ENCODE measurements at places on chromosomes 7 and 10.

GRCh38 chr7:65746398-65746669, 126.5 kb upstream of the VKORC1L1 start:
- DNase-seq, result no peak

DNA sequence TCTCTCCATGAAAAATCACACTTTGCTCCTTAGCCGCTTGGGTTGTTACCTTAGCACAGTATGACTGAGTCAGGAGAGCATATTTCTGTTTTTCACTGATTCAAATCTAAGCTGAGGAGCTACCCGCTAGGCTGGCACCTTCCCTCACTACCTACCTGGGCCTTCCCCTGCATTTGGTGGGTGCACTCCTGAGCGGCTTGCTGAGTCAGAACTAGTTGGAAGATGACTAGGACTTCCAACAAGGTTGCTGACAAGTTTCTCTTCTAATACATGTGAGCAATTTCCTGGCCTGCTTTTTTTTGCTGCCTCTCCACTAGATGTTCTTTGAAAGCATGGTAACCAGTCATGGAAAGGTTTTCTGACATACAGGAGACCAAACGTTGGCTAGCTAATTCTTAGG, 43.8 kb upstream of the SEC61G start:
- no peak for DNase-seq

DNA sequence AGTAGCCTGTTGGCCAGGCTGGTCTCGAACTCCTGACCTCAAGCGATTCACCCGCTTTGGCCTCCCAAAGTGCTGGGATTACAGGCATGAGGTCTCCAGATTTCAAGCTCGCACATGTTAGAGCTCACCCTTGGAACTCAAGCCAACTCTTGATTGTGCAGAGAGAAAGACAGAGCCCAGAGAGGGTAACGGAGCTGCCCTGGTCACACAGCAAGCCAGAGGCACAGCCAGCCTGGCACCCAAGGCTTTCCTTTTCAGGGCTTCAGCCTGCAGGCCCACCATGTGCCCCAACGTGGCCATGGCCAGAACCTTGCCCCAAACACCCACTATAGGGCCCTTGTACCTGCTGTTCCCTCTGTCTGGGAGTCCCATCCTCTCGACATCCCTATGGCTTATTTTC, 49.1 kb upstream of the CUX1 start:
- DNase-seq, result no peak

GRCh38 chr7:24861336-24861735, 104.1 kb upstream of the GSDME start:
- no peak for DNase-seq

DNA sequence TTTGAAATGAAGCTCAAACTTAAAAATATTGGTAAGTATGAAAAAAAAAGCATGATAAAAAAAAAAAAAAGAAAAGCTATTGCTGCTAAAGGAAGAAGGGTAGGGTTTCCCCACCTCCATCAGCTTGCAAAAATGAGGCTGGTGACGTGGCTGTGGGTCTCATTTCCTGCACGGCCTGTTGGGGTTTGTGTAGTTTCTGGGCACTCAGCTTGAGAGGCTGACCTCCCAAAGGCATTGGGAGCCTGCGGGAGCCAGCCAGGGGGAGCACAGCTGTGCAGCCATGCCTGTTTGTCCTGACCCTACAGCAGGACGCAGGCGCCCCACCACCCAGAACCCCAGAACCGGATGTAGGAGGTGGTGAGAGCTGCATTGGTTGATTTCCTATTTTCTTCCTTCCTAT, 48.8 kb upstream of the CARD11 start:
- peak; percentile 60 for DNase-seq

- no peak for DNase-seq
Measured at GRCh38 chr7:11212816-11213215, 239.1 kb downstream of the PHF14 start.

GRCh38 chr7:18086165-18087025, 58.7 kb upstream of the PRPS1L1 start:
- DNase-seq, result no peak

- DNase-seq, result no peak
Measured at GRCh38 chr10:58209669-58210068, 58.0 kb downstream of the IPMK start.

DNA sequence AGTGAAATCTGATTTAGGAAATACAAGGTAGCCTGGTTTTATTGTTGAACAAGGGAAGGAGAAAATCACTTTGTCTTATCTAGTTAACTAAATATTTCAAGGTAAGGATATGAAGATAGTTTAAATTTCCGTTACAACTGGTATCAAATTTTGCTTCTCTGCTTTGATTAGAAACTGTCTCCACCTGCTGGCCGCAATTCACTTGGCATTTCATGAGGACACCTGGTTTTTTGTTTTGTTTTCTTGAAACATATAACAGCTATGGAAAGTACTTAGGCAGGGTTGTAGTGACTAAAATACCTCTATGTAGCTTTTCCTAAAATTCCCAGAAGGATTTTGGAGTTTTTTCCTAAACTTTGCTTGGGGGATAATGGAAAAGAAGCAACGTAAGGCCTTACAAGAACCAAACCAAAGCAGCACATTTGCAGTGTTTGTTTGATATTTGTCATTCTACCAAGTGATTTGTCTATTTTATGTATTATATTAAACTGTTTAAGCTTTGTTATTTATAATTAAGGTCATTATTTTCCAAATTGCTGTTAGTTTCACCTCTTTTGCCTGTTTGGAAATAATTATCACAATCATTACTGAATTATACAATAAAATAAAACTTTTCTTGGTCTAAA, 73.6 kb downstream of the AHCYL2 start:
- DNase-seq, result peak; percentile 49

DNA sequence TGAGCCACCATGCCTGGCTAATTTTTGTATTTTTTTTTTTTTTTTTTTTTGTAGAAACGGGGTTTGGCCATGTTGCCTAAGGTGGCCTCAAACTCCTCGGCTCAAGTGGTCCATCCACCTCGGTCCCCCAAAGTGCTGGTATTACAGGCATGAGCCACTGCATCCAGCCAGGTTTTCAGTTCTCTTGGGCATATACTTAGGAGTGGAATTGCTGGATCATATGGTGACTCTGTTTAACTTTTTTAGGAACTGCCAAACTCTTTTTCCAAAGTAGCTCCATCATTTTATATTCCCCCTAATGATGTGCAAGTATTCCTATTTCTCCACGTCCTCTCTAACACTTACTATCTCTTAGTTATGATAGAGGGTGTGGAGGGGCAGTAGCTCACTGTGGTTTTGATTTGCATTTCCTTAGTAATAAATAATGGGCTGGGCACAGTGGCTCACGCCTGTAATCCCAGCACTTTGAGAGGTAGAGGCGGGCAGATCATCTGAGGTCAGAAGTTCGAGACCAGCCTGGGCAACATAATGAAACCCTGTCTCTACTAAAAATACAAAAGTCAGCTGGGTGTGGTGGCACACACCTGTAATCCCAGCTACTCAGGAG, 41.6 kb downstream of the SUFU start:
- DNase-seq, result no peak

GRCh38 chr10:74439213-74439612, 288.2 kb downstream of the ADK start:
- no peak for DNase-seq

- DNase-seq, result no peak
Measured at GRCh38 chr10:14605231-14605925, 169.3 kb downstream of the FAM107B start.

DNA sequence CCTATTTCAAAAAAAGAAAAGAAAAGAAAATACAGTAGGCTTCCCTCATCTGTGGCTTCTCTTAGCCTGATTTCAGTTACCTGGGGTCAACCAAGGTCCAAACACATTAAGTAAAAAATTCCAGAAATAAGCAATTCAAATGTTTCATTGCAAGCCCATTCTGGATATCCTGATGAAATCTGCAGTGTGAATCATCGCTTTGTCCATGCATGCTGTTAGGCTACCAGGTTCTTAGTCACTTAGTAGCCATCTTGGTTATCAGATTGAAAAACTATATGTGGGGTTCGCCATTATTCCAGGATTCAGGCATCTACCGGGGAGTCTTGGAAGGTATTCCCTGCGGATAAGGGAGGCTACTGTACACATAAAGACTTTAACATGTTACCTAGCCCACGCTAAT, 991 bp upstream of the FAM204A start:
- no peak for DNase-seq

DNA sequence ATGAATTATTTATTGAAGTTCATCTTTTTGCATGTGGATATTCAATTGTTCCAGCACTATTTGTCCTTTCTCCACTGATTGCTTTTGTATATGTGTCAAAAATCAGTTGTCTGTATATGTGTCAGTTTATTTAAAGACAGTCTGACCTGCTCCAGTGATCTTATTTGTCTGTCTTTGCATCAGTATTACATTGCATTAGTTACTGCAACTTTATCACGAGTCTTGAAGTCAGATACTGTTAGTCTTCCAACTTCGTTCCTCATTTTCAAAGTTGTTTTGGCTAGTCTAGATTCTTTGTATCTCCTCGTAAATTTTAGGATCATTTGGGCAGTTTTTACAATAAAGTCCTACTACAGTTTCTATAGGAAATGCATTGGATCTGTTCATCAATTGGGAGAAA, 166.4 kb downstream of the CELF2 start:
- DNase-seq, result no peak

DNA sequence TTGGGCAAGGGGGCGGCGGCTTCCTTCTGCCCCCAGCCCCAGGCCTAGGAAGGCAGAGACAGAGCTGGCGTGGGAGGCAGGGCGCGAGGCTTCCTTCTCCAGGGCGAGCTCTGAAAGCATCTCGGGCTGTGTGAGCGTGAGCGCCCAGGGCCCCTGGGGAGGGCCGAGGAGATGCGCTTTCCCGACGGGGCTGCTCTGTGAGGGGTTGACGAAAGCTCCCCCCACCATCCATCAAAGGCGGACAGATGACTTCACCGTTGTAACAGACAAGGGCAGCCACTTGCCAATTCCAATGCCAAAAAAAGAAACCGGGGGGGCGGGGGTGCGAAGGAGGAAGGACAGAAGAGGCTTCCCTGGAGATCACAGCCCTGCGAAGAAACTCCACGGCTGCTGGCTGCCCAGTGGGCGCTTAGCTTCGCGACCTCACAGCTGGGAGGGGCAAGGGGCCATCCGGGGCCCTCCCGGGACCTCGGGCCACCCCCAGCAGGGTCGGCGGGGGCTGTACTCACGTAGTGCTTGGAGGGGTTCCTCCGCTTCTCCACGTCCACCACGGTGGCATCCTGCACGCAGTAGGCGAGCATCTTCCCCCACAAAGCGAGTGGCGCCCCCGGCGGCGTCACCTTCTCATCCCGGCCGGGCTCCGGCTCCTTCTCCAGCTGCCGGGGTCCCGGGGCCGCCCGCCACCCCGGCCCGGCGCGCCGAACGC, 537 bp downstream of the SH3PXD2A start:
- DNase-seq, result no peak

- DNase-seq, result no peak
Measured at GRCh38 chr10:51724038-51724437, 24.6 kb upstream of the CSTF2T start.

GRCh38 chr7:19203686-19204085, 58.5 kb upstream of the FERD3L start:
- DNase-seq, result no peak
